ENCODE measurements at places on chromosomes 2 and 18.
A peak's percentile ranks its signal among the peaks of the same experiment; 100 is the strongest.

DNA sequence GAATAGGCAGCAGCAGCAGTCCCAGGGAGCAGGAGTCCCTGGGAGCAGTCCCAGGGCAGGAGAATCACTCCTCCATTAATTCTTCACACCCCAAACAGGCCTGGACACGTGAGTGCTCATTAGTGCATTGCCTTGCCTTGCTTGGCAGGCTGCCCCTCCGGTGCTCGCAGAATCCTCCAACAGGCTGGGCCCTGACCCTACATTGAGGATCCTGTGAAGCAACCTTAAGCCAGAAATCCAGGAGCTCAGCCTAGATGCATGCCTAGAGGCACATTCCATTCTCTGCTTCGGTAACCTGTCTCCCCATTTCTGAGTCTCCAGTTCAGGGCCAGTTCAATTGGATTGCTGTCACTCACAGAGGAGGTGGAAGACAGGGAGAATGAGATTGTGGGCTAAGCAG is 97.4 kb upstream of the LRATD1 start:
- DNase-seq = no peak

DNA sequence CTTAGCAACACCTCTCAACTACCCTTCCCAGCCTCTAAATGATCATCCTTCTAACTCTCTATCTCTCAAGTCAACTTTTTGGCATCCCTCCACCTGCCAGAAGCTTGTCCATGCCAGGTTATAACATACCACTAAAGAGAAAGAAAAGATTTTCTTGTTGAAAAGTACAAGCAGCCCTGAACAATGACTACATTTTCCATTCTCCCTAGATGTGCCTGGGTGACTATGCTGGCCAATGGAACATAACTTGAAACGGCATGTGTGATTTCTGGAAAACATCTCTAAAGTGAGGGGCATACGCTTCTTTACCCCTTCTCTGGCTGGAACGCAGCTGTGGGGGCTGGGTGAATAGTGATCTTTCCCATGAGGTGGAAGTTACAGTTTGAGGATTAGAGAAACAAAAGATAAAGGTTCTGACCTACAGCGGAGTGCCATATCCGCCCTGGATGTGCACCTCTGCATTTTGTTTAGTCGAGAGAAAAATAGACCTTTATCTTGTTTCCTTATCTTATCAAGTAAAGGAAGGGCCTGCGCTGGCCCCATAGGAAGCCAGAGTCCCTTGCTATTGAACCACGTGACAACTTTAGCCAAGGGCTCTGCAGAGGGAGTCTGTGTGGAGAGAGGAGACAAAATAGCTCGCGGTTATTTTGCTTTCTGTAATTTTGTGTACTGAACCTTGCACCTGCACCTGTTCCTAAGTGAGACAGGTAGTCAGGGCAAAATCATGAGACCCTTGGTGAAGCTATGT is 436.8 kb downstream of the TGIF1 start:
- no peak for DNase-seq

GRCh38 chr18:10705786-10706185 is 180.0 kb downstream of the NAPG start:
- DNase-seq = no peak

- DNase-seq = no peak
Observed at GRCh38 chr2:167491788-167492187, 603.5 kb downstream of the XIRP2 start.

- DNase-seq = no peak
Observed at GRCh38 chr2:6800553-6800952, 65.2 kb downstream of the CMPK2 start.

DNA sequence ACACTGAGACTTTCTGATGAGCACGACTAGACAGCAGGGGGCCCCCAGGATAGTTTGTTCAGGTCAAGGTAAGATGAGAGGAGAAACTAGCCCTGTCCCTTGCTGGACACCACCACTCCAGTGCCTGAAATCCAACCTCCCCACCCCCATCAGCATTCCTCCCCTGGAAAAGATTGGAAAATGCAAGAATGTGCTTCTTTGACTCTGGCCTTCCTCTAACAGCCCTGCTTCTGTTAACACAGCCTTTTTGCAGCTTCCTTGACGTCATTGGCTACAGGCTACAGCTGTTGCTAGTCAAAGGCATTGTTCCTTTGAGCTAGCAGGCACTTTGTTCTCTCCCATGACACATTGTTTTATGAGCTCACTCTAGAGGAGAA is 20.1 kb upstream of the LTBP1 start:
- DNase-seq = peak; percentile 19

DNA sequence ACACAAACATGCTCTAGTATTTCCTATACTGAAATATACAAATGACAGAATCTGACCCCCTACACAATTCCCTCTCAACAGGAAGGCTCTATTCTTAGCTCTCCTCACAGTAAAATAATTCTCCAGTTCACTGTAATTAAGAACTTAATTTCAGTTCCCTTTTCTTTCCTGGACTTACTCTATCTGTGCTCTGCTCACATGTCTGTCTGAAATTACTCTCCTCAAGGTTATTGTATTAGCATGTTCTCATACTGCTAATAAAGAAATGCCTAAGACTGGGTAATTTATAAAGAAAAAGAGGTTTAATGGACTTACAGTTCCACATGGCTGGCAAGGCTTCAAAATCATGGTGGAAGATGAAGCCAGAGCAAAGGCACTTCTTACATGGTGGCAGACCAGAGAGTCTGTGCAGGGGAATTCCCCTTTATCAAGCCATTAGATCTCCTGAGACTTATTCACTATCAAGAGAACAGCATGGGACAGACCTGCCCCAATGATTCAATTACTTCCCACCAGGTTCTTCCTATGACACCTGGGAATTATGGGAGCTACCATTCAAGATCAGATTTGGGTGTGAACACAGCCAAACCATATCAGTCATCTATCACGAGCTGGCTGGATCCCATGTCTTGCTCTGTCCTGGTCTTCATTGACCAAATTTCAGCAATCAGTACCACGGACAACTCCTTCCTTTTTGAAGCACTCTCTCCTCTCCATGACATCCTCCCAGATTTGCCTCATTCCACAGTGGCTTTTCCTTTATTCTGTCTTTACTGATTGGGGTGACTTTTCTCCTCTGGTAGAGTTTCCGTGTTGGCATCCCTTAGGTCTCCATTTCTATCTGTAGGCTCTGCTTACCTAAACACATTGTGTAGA is 110.9 kb downstream of the GALR1 start:
- DNase-seq = no peak

- DNase-seq = peak; percentile 18
Observed at GRCh38 chr2:104563398-104563996, 290.4 kb upstream of the POU3F3 start.

DNA sequence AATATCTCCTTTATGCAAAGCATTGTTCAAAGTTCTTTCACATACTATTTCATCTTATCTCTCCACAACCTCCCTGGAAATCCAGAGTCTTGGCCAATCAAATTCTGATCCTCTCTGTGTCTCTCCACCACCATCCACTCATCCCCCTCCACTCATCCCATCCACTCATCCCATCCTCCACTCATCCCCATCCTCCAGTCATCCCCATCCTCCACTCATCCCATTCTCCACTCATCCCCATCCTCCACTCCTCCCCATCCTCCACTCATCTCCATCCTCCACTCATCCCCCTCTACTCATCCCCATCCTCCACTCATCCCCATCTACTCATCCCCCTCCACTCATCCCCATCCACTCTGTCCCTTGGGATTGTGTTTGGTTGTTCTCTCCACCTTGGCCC is 101.1 kb downstream of the BCL2 start:
- DNase-seq = no peak

GRCh38 chr2:202270487-202270886 is 4.9 kb downstream of the NOP58 start:
- DNase-seq = no peak

- DNase-seq = no peak
Observed at GRCh38 chr2:115248066-115248465, 805.6 kb downstream of the DPP10 start.

DNA sequence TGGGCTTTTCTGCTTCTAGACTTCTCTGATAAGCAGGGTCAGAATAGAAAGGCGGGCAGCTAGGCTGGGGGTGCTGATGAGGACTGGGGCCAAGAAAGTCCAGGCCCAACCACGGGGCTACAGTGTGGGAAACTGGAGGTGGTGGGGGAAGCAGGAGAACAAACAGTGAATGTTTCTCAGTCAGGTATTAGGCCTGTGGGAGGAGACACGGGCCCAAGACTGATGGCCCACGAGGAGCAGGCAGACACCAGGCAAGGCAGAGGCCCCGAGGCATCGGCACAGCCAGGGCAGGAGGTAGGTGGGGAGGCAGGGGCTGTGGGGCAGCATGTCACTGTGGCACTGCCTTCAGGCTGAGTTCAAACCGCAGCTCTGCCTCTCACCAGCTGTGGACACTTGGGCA is 40.7 kb downstream of the KCNIP3 start:
- no peak for DNase-seq

DNA sequence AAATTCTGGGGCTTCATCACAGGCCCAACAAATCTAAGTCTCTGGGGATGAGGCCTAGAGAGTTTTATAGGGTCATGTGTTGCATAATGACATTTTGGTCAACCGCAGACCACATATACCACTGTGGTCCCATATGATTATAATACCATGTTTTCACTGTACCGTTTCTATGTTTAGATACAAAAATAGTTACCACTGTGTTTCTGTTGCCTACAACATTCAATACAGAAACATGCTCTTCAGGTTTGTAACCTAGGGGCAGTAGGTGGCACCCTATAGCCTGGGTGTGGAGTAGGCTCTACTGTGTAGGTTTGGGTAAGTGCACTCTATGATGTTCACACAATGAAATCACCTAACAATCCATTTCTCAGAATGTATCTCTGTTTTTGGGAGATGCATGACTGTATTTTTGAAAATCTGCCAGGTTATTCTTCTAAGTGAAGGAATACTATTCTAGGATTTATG is 485.2 kb downstream of the PTPRM start:
- no peak for DNase-seq

GRCh38 chr18:54086863-54087262 is 137.6 kb downstream of the MBD2 start:
- no peak for DNase-seq

GRCh38 chr2:222054813-222055212 is 244.0 kb downstream of the PAX3 start:
- DNase-seq = no peak

GRCh38 chr2:236120829-236121228 is 47.4 kb downstream of the GBX2 start:
- no peak for DNase-seq

- no peak for DNase-seq
Observed at GRCh38 chr18:32879497-32879896, 106.7 kb upstream of the KLHL14 start.

GRCh38 chr18:7146067-7146466 is 28.5 kb upstream of the LAMA1 start:
- no peak for DNase-seq

- no peak for DNase-seq
Observed at GRCh38 chr2:227908266-227909054, 37.0 kb downstream of the DAW1 start.

DNA sequence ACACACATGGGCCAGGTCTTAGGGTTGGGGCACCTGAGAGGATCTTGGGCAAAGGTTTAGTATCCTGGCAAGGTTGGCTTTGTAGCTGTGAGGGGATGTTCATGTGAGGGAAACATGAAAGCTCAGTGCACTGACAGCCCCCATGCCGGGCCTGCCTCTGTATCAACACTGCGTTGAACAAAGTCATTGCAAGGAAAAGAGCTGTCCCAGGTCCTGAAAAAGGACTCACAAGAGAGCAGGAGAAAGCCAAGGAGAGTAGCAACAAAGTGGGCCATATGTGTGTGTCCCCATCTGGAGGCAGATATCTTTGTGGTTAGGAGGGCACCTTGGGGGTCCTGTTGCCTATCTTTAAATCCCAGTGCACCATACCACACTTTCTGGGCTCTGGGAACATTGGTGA is 237.8 kb upstream of the THSD7B start:
- peak; percentile 50 for DNase-seq

- DNase-seq = no peak
Observed at GRCh38 chr2:203238292-203238703, 520 bp upstream of the CYP20A1 start.

DNA sequence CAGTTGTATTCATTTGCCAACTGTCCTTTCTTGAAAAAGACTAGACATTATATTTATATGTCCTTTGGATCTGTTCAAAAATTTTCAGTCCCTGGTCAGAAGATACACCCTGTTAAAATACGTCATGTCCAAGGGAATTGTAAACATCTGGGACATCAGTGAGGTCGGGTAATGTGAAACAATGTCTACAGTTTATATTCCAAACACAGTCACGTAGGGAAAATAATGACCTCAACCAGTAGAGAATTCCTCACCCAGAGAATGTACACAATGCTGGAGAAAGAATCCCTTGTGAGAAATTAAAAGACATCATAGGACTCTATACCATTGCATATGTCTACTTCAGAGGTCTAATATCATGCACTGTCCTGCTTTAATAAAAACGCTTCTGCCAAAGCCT is 888.0 kb upstream of the CHAC2 start:
- DNase-seq = no peak

DNA sequence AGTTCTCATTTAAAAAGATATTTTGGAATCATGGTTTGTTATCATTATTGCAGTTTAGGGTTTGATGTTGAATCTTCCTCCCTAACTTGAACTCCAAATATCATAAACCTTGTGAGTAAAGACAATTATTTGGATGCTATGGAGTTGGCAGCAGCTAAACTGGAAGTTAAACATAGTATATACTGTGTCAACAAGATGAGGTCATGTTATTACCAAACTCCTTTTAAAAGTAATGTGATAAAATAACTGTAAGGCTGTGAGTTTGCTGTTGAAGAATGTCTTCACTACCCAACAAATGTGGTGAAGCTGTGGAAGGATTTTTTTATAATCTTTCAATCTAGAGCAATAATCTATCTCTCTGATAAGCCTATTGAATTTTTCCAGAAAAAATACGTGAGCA is 16.0 kb downstream of the DNAH6 start:
- no peak for DNase-seq

- DNase-seq = peak; percentile 64
Observed at GRCh38 chr2:134411828-134412638, 158.2 kb downstream of the MGAT5 start.

GRCh38 chr2:96315400-96316071 is 9.6 kb upstream of the ITPRIPL1 start:
- DNase-seq = no peak

DNA sequence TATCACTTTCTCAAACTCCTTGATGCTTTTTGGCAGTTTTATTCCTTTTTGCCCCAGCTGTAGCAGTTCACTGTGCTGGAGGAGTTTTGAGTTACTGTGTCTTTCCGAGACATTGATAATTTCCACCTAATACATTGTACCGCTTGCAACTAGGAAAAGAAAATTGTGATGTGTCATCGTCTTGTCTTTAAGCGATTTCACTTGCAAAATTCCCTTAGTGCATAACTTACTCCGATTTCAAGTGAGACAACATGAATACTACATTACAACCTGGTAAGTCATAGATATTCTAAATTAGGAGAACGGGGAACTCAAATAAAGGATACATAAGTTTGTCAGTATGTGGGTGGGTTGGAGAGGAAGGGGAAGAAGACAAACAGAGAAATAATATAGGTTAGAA is 340.5 kb upstream of the KYNU start:
- DNase-seq = no peak

DNA sequence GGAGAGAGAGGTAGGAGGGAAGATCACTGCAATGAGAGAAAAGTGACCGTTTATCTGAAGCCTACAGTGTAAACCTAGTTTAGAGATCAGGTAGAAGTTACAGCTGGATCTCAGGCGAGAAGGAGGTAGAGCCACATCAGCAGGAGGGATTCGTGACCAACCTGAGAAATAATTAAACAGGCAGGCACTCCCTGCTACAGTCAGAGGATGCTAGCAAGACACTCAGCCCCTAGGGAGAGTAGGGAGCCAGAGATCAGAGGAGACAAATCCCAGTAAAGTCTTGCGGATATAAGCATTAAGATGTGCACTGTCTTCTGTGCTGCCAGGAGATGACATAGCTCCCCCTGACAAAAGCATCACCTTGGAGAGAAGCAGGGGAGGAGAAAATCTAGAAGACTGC is 629.1 kb upstream of the SLC39A10 start:
- no peak for DNase-seq
